ENCODE measurements at places on chromosomes 4 and X. TPM values are rescaled to one million over a fixed set of nuclear protein-coding genes. Genes with fewer than 3 reads are reported as not detected.

Gene AADAT
- polyA plus RNA-seq: not detected

DNA sequence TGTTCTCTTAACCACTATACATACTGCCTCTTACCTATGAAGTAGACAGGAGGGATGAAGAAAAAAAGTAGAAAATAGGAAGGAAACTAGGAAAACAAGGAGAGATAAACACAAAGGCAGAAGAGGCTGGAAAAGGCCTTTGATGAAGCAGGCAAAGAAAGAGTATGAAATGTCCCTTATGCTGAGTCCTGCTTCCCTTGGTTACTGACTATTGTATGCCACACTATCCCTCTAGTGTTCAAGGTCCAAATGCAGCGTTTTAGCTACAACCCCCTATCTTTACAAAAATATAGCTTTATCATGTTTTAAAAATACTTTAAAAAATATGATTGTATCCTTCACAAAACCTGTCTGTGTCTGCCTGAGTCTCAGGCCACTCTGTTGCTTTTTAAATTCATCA lies 233.1 kb downstream of the CAMK2D start:
- DNase-seq: no peak
- no peaks in the 10 kb centered on the region for H3K27me3 ChIP-seq
- H3K4me3 ChIP-seq: no peak overlapping the region
- no peaks in the 10 kb centered on the region for H3K4me1 ChIP-seq
- no peaks in the 10 kb centered on the region for H3K36me3 ChIP-seq

DNA sequence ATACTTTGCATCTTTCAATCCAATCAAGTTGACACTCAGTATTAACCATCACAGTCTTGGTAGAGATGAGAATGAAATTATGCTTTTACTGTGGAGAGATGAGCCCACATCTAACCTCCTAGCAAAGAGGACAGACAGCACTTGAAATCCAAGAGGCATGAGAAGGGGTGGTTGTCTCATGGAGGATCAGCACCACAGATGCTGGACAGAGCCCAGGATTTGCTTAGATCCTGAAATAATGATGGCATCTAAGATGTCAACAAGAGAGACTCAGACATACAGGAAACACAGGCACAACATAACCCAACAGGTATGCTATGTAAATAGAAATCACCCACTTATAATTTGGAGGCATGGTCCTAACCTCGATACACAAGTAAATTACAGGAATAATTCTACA lies 74.3 kb upstream of the VCX2 start:
- no peaks in the 10 kb centered on the region for H3K36me3 ChIP-seq
- no peaks in the 10 kb centered on the region for H3K4me1 ChIP-seq
- H3K27me3 ChIP-seq: no peaks in the 10 kb centered on the region
- H3K27ac ChIP-seq: no peak overlapping the region

- DNase-seq: no peak
- no peaks in the 10 kb centered on the region for H3K4me1 ChIP-seq
- H3K36me3 ChIP-seq: no peaks in the 10 kb centered on the region
- no peak overlapping the region for H3K27ac ChIP-seq
Observed at GRCh38 chrX:68669871-68670270, 22.4 kb downstream of the STARD8 start.

Gene SMIM31
- polyA plus RNA-seq: not detected

DNA sequence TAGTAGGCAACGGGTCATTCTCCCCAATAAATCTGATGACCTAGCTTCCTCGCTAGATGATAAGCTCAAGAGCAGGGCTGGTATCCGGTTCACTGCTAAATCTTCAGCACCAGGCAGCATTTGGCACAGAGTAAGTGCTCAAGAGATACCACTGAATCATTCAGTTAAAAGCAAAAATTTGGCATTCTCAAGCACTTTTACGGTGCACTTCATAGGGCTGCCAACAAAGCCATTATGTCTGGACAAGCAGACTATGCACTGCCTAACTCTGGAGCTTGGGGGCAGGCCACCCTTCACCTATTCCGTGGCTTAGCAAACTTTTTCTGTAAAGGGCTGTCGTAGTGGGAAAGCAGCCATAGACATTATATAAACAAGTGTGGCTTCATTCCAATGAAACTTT lies 23.8 kb upstream of the CXorf38 start:
- no peaks in the 10 kb centered on the region for H3K4me1 ChIP-seq
- DNase-seq: no peak
- no peak overlapping the region for H3K27ac ChIP-seq
- H3K4me3 ChIP-seq: no peak overlapping the region

DNA sequence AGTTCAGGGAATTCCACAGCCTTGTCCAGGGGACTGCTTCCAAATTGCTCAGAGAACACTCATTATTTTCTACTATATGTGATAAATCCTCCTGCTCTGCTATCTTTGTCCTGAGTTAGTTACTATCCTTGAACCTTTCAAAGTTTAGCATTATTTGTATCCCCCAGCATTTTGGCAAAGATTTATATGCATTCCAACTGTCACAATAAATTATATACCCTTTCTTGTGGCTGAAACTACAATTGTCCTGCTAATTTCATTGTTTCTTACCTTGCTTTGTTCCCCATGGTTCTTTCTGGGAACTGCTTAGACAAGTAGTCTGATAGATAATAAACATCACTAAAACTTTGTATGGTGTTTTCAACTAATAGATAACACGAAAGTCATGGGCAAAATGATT lies 40.5 kb downstream of the TECRL start:
- H3K4me1 ChIP-seq: no peaks in the 10 kb centered on the region
- no peak for DNase-seq
- no peak overlapping the region for H3K4me3 ChIP-seq
- H3K27me3 ChIP-seq: no peaks in the 10 kb centered on the region
- no peak overlapping the region for H3K27ac ChIP-seq
- H3K36me3 ChIP-seq: no peaks in the 10 kb centered on the region

All from naive thymus-derived CD4-positive, alpha-beta T cell (primary cell).